ENCODE measurements at places on chromosomes 3 and 15.

- DNase-seq, result peak; percentile 23
These were observed 31.3 kb downstream of the NOX5 start for GRCh38 chr15:69045802-69046201.

DNA sequence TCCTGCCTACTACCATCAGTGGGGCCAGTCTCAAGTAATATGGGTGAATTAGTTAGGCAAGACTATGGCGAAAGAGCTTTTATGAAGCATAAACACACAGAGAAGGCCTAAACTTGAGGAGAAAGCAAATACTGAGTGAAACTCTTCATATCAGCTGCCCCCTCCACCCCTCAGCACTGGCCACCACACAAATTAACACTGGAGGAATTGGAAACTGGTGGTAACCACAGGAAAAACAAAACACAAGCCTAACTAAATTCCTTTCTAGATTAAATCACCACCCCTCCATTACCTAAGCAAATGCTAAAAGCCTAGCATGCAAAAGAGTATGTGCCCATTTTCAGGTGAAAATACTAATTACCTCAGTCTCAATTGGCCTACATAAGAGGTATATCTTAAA is 774.7 kb upstream of the NECTIN3 start:
- DNase-seq, result no peak

DNA sequence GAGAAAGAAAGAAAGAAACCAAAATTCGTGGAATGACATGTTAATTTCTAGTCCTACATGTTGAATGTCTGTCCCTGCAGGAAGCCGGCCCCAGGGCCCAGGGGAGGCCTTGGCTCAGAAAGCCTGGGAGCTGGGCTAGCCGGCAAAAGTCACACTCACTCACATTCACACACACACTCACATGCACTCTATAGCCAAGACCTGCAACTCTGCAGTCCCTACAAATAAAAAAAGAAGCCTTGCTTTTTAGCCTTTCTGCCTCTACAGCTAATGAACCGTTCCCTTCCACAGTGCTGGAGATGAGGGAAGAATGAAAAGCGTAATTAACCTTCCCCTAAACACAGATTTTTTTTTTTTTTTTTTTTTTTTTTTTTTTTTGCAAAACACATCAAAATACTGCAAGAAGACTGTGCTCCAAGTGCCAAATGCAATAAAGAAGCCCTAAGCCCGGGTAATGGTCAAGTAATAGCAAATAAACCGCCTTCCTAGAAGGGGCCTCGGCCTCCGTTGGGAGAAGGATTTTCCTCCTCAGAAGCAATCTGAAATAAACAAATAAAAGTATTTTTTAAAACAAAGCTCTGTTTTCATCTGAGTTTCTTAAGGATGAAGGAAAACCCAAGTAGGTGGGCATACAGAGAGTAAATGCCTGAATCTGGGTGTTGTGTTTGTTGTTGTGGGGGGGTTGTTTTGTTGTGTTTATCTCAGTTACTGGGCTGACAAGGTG is 4.3 kb downstream of the MECOM start:
- peak; percentile 39 for DNase-seq

- DNase-seq, result no peak
These were observed 74.7 kb upstream of the THBS1 start for GRCh38 chr15:39506146-39506545.

- no peak for DNase-seq
These were observed 425.3 kb downstream of the RBMS3 start for GRCh38 chr3:29705906-29706844.

- no peak for DNase-seq
These were observed 370.5 kb downstream of the RORA start for GRCh38 chr15:60858511-60859070.

DNA sequence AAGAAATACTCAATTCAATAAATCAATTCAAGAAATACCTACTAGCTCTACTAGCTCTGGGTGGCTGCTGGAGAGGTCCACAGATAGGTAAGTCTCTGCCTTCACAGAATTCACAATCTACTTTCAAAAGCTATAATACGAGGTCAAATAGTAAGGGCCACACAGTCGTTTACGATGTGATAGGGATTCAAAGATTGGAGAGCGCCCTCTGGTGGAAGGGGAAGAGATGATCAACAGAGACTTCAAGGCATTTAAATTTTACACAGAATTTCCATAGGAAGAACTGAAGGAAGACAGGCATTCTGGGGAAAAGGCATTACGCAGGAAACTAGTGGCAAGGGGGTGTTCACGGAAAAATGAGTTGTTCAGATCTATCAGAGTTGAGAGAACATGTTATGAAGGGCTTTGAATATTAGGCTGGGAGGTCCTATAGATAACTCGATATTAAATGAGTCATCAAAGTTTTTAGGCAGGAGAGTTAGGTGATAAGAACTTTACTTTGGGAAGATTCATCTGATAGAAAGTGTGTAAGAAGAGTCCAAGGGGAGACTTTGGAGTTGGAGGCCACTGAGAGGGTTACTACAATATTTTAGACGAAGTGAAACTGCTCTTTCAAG is 128.8 kb downstream of the FRMD5 start:
- peak; percentile 58 for DNase-seq

DNA sequence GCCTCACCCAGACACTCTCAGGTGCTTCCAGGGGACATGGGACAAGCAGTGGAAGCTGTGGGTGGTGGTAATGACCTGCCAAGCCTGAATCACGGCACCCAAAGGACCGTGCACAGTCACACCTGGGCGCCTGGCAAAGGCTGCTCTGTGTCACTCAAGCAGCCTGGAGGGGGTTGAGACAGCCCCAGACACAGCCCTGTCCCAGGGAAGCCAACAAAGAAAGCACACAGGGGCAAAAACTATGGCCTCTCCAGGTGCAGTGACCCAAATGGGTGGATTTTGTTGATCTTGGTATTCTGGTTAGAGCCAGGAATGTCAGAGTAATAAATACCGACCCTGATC is 15.0 kb upstream of the OCA2 start:
- DNase-seq, result no peak
